ENCODE measurements at places on chromosomes 5 and 9.

DNA sequence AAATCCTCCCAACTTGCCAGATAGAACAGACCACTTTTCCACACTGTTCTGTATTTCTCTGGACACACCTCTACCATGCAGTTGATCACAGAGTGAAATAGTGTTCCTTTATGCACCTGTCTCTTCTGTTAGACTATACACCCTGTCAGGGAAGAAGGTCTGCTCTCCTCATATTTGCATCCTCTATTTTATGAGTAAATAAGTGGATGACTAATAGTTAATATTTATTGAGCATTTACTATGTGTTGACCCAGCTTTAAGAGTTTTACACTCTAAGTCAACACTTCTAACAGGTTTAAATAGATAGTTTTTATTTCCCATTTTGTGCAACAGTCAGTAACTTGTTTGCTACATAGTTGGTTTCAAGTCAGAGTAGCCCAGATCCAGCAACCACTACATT, 452.8 kb upstream of the MPDZ start:
- DNase-seq = no peak

DNA sequence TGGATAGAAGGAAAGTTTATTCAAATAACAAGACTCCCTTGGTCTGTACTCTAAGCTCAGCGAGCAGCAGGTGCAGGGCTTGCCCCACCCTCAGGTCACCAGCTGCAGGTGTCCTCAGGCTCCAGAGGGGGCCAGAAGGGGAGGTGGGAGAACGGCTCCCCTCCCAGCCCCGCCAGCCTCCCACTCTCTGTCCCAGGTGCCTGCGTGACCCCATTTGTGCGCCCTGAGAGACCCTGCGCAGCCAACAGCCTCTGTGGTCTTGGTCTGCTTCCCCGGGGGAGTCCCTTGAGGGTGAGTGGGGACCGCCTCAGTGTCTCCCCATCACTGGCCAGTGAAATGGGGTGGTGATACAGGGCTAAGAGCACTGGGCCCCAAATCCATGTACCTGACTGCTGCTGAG, 62.3 kb upstream of the STXBP1 start:
- DNase-seq = no peak

GRCh38 chr5:161266954-161267353, 279.6 kb downstream of the GABRB2 start:
- no peak for DNase-seq

GRCh38 chr5:159331093-159331973, 1.0 kb upstream of the IL12B start:
- DNase-seq = no peak

DNA sequence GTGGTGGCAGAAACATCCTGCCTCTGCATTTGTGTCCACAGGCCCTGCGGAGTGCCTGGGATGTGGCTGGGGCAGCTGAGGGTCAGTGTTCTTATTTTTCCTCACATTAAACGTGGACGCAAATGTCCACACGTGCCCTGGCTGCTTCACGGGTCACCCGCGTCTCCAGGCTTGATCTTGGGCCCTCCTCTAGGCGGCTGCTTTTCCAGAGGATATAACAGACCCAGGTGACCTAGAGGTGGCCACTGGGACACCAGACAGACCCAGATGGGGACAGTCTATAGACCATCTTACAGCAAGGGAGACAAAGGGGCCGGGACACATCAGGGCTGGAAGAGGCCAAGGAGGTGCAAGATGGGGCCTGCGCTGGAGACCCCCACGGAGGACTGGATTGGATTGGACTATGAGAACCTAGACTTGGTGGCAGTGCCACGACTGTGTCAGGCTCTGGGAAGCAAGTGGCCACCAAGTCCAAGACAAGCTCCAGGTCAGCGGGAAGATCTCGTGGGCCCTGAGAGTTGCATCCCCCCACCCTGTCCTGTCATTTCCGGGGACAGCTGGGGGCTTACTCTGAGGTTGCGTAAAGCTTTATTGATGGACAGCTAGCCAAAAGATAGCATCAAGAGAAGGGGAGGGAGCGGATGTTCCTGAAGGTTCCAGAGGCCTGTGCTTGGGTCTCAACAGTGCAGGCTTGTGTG, 6.9 kb downstream of the WNK2 start:
- no peak for DNase-seq

GRCh38 chr9:21027295-21027694, 4.1 kb downstream of the HACD4 start:
- DNase-seq = no peak

- DNase-seq = no peak
Measured at GRCh38 chr5:94884311-94884710, 265.8 kb downstream of the SLF1 start.

- no peak for DNase-seq
Measured at GRCh38 chr9:74644023-74644422, 146.9 kb downstream of the RORB start.

GRCh38 chr9:31573561-31573960, 810.9 kb upstream of the ACO1 start:
- no peak for DNase-seq

- no peak for DNase-seq
Measured at GRCh38 chr5:176694146-176694545, 46.9 kb downstream of the TSPAN17 start.

DNA sequence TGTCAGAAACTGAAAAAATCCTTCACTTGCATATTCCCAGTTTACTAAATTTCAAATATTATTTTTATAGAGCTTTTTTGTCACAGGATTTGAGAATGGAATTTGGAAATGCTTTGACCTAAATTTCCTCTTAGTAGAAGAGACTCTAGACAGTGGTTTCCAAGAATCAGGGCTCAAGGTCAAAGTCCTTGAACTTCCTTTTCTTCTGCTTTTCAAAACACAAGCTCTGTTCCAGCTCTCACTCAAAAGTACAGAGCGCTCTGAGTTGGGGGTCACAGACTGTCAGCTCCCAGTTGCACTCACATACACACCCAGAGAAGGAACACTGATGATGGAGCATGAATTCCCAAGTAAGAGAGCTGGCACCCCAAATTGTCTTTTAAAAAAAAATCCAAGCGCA, 394.2 kb downstream of the MLLT3 start:
- DNase-seq = no peak

DNA sequence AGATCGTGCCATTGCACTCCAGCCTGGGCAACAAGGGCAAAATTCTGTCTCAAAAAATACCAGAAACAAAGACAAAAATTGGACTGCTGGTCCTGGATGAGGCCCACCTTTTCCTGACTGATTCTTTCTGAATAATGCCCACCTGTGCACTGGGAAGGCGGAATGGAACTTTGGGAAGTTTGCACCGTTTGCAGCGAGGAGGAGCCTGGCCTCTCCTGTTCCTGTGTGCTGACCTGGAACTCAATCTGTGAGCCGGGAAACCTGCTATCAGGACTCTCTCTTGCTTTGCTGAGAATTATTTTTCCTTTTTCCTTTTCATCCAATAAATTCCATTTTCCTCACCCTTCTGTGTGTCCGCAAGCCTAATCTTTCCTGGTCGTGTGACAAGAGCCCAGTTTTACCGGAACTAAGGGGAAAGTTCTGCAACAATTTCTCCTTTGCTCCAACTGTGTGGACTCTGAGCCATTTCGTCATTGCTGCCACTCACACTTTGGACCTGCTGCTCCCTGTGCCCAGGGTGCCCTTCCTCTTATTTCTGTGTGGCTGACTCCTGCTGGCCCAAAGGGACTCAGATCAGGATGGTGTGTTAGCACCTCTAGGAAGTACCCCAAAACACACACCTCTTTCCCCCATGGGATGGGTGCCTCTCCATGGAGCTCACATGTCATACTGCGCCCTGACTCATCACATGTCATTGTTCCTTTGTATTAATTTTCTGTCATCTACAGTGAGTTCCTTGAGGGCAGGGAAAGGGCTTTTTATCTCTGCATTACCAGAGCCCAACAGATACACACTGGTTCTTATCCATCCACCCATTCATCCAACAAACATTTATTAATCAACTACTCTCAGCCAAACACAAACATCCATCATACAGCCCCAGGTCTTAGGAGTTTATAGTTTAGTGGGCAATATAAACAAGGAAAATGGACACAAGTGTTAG, 4.7 kb upstream of the GLRX start:
- DNase-seq = no peak

- DNase-seq = no peak
Measured at GRCh38 chr5:73419117-73419464, 29.5 kb downstream of the FOXD1 start.

GRCh38 chr9:74721696-74722660, 165.7 kb downstream of the TRPM6 start:
- DNase-seq = no peak

GRCh38 chr5:37738057-37738691, 101.7 kb downstream of the GDNF start:
- DNase-seq = no peak

GRCh38 chr5:93395971-93396379, 185.0 kb downstream of the NR2F1-AS1 start:
- DNase-seq = no peak

GRCh38 chr5:76789991-76790581, 28.7 kb upstream of the F2RL1 start:
- DNase-seq = no peak

- no peak for DNase-seq
Measured at GRCh38 chr9:132020820-132021510, 58.7 kb downstream of the MED27 start.

DNA sequence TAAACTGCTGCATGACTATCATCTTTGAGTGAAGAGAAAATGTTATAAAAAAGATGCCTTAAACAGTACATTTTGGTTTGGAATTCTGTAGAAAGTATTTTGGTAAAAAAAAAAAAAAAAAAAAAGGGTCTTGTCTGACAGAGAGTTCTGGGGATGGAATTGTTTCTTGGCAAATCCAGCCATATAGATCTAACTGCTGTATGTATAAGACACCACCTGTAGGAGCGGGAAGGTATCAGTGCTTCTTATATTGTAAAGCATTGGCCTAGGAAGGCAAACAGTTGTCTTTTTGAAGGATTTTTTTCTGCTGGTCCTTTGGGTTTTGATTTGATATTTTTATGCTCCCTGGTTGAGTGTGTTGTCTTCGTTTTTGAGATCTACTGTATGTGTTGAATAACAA, 2.8 kb downstream of the PURA start:
- no peak for DNase-seq

DNA sequence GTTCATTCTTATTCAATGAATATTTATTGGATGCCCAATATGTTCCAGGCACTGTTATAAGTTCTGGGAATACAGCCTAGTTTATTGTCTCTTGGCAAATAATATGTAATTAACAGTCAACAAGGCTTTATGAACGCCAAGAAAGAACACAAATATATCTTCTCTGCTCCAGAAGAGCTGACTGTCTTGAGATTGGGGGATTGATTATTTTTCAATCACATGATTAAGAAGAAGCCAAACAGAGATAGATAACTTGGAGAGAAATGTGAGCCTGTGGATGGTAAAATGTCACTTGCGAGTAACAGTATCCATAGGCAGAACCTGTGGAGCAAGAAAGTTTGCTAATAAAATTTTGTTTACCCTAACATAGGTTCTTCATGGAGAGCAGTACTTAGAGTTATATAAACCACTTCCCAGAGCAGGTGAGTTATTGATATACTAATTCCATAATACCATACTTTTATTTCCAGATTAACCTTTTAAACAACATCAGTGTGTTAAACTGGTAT, 49.4 kb downstream of the HSD17B4 start:
- DNase-seq = no peak

DNA sequence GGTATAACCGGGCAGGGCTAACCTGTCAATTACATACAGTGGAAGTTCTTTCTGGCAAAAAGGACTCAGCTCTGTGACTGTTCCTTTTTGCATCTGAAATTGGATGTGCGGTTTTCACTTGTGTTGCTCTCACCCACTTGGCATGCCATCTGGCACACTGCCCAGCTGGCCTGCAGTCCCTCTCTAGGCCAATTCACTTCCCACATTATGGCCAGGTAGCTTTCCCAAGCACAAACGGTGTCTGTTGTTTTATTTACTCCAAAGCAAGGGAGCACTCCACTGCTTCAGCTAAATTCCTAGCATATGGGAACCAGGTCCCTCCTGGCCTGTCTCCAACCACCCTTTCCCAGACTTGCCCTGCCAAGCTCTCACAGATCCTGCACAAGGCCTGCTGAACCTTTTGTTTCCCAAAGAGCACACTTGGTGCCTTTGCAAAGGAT, 132.5 kb downstream of the SEMA6A start:
- DNase-seq = no peak

DNA sequence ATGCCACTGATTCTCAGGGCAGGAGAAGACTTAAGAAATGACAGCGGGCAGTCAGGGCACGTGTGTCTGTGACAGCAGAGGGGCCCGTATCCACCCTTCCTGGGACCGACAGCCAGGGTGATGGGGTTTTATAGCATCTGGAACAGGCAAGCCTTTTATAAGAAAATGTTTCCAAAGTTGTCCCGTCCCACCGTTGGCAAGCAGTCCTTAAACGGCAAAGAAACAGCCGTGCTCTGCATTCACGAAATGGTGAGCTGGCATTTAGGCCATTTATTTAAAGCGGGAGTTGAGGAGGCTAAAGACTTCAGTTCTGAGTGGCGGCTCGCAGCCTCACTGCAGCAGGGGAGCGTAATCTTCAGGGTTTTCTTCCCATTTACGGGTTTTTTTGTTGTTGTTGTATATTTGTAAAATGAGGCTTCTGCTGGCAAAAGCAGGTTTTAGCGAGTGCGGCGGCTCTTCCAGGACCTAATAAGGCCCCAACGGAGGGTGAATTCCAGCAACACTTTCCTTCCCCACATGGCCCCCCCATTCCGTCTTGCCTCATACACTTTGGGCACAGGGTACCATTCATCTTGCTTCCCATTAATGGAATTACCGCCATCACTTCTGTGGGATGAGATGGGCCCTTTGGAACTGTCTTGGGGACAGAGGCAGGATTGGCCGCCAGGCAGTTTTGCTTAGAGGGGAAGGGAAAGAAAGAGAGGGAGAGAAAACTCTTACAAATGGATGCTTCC, 15.8 kb downstream of the NEK6 start:
- no peak for DNase-seq

- DNase-seq = no peak
Measured at GRCh38 chr5:151643388-151643787, 43.3 kb downstream of the SPARC start.

DNA sequence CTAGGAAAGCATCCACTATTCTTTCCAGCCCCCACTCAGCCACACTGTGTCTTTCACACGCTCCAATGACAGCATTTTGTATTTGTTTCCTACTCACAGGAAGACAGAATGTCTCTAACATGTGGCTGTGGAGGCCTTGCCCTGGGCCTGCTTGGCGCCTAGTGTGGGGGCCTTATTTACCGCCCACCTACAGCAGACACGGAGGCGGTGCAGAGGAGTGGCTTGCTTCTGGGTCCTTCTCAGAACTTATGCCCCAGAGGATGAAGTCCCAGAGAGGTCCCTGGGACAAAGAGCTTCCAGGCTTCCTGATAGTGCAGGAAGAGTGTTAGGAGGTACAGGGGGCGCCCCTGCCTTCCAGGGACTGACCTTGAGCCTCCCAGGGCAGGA, 8.5 kb upstream of the MRNIP start:
- DNase-seq = no peak

- no peak for DNase-seq
Measured at GRCh38 chr9:69919461-69920061, 98.9 kb downstream of the CFAP95 start.

- no peak for DNase-seq
Measured at GRCh38 chr5:139104577-139105276, 93.4 kb downstream of the SIL1 start.

GRCh38 chr5:103860327-103860726, 297.7 kb upstream of the NUDT12 start:
- DNase-seq = no peak

- no peak for DNase-seq
Measured at GRCh38 chr9:109161471-109161870, 5.6 kb downstream of the FRRS1L start.
